Fibroblast of skin of back (primary cell): ENCODE measurements at places on chromosomes 1 and 21.

GRCh38 chr1:88168126-88168525 lies 515.9 kb upstream of the PKN2 start:
- no peak for DNase-seq

- no peak for DNase-seq
These were observed 1.9 kb upstream of the OR2T10 start for GRCh38 chr1:248599396-248599795.

DNA sequence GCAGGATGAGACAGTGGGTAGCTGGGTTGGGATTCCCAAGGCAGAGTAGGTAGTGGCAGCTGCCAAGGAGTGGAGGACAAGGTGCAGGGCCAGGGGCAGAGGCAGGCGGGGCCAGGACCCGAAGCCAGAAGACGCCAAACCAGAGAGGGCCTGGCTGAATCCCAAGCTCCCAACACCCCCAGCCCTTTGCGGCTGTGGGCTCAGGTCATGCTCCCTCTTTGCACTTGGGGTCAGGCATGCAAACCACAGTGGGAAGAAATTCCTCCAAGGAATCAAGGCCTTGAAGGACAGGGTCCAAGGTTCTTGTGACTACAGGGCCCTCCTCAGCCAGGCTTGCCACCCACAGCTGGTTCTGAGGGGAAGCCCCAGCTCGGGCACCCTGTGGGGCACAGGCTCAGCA lies 6.2 kb downstream of the C1orf210 start:
- DNase-seq = no peak

GRCh38 chr1:44044071-44044801 lies 13.0 kb upstream of the SLC6A9 start:
- no peak for DNase-seq

GRCh38 chr1:31502926-31503511 lies 73.3 kb upstream of the TINAGL1 start:
- DNase-seq = no peak

DNA sequence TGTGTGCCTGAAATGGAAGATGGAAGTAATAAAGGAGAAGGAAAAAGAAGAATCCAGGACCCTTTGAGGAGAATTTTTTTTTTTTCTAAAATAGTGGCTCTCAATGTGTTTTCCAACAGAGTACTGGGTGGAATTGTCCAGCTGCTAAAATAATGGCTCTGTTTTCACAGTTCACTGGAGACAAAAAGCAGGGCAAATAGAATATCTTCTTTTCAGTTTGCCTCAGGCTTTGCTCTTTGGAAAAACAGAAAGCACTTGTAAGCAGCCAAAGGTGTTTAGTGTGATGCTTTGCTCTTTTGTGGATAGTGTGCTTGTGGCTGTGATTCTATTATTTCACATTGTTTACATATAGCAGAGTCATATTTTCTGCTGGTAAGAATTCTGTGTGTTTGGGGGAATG lies 77.4 kb upstream of the MROH9 start:
- DNase-seq = no peak

DNA sequence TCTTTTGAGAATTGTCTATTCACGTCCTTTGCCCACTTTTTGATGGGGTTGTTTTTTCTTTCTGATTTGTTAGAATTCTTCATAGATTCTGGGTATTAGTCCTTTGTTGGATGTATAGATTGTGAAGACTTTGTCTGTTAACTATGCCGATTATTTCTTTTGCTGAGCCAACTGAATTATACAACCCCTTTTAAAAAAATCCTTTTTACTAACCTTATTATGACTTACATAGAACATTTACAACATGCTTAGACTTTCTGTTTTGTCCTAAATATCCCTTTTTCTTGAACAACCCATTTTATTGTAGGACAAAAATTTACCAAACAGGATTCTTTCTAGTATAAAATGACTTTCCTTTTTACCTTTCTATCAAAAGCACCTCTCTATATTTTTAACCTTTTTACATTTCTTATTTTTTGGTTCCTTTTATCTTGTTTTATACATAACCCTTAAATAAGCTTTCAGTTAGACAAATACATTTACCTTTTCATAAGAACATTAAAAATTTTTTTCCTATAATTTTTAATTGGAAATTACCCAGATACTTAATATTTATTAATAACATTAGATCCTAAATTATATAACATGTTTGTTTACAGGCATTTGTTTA lies 70.4 kb upstream of the TTLL7 start:
- no peak for DNase-seq

DNA sequence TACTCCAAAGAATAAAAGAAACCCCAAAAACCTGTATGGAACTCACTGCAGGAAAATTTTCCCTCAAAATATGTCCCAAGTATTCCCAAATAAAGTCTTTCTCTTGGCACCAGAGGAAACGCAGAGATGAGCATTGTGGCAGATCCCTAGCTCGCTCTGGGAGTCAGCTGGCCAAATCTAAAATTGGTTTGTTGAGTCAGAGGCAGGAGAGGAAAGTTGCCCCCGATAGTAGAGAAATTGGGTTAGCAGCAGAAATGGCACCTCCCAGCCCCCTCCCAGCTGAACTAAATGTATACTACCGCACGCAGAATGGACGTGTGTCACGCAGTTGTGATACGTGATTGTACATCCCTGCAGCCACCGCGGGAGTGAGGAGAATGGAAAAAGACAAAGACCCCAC lies 39.9 kb upstream of the TARBP1 start:
- DNase-seq = no peak

GRCh38 chr21:29677326-29677725 lies 262.5 kb downstream of the GRIK1 start:
- DNase-seq = no peak

GRCh38 chr21:35036465-35037383 lies 12.4 kb downstream of the RUNX1 start:
- DNase-seq = no peak

DNA sequence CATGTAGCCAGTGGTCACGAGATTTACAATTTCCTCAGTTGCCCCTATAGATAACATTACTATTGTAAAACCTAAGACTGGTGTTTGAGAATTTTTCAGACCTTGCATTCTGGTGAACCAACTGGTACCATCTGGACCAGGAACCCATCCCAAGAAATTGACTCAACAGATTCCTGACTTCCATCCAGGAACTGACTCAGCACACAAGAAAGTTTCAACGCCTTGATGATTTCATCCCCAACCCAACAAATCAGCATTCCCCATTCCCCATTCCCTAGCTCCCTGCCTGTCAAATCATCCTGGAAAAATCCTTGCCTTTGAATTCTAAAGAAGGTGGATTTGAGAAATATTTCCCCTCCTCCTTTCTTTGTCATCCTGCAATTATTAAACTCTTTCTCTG lies 529.8 kb upstream of the PRMT6 start:
- peak; percentile 83 for DNase-seq

DNA sequence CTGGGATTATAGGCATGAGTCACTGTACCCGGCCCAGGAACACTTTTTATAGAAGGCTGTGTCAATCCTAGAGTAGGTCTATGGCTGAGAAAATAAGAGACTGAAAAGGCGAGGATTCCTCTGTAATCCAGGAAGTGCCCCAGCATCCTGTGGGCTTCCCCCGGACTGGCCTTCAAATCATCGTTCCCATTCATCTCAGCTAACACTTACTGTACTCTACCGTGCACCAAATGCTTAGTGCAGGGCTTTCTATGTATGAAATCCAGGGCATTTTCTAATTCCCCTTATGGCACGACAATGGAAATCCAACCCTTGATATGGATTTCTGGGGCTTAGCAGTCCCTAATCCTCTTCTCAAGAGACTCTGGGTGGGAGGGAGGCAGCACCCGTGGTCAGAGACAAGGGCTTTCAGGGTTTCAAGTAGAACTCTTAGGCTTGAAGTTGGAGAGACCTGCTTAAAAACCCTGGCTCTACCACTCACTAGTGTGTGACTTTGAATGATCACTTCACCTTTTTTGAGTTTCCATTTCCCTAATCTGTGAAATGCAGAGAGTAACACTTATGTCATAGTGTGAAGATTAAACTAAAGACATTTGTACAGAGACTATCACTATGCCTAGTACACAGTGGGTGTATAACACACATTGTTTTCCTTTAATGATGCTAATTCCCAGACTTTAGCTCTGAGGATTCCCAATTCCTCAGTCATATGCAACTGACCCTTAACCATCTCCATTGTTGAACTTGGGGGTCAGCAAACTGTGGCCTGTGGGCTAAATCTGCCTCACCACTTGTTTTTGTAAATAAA lies 20.3 kb downstream of the MECR start:
- peak; percentile 15 for DNase-seq

- no peak for DNase-seq
These were observed 161.8 kb downstream of the GABPA start for GRCh38 chr21:25896501-25897056.

DNA sequence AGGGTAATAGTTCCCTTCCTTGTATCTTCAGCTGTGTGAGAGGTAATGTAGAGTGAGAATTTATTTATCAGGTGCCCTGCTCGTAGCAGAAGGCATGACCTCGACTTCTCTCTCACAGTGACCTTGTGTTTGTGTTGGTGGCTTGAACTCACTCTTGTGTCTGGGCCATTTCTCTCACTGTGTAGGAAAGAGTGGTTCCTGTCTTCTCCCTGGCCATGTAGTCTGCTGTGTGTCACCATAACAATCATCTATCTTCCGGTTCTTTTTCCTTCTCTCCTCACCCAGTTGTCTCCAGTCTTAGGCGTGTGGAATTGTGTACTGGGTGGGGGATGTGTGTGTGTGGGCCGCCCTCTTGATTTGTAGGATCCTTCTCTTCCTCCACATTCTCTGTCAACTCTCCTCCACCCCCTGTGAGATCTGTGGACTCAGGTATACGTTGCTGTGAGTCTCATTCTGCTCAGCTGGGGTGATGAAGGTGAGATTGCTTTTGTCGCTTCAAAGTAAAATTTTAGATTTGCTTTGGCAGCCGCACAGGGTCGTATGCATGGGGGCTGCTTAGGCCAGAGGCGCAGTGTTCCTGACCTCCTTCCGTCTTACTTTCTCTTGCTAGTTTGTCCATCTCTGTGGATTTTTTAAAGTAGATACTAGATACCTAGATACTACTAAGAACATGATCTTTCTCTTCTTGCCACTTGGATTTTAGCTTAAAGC lies 31.6 kb downstream of the MAPKAPK2 start:
- no peak for DNase-seq

GRCh38 chr1:21277180-21277579 lies 13.1 kb downstream of the ECE1 start:
- DNase-seq = no peak

GRCh38 chr1:167627615-167627864 lies 2.5 kb upstream of the RCSD1 start:
- no peak for DNase-seq

- no peak for DNase-seq
These were observed 7.8 kb downstream of the CASZ1 start for GRCh38 chr1:10788592-10789006.

GRCh38 chr1:147243228-147243685 lies 773 bp downstream of the CHD1L start:
- DNase-seq = peak; percentile 87

DNA sequence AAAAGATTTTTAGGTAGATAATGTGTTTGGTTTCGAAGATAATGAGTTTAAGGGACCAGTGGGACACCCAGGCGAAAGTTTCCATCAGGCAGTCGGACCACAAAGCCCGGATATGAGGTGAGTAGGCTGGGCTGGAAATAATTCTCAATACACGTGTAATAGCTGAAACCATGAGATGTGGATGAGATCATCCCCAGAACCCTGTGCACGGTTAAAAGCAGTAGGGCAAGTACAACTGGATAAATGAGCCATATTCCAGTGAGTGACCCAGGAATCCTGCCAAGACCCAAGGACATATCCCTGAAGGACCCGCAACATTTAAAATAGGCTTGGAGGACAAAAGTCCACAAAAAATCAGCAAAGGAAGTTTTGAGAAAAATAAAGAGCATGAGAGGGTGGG lies 21.5 kb upstream of the NHLH2 start:
- DNase-seq = no peak

DNA sequence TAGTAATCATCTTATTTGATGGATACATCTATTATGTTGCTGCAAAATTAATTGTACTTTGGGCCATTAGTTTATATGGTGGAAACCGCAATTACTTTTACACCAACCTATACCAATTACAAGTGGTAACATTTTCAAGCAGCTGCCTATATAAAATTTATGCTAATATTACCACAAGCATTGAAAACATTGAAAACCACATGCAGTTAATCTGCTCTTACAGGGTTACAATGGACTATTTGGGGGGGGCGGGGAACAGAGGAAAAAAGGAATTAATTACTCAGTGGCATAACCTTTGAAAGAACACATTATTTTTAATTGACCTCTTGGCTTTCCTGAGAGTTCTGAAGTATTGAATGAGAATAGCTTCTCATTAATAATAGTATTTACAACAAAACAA lies 1793.2 kb downstream of the NCAM2 start:
- DNase-seq = no peak

DNA sequence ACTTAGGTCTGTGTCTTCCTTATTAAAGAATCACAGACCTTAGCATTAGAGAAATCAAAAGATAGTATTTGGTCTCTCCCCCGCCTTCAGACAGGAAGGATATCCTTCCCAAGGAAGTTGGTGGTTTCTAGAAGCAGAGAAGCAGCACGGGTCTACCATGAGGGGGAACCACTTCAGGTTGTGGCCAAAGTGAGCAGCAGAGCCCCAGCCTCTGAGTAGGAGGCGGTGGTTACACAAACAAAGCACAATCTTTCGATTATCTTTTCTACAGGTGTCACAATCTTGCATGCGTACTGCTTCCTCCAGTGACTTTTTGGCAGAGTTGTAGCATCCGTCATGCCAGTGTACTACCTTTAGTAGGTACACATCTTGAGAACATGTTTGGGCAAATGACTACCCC lies 8.8 kb downstream of the PGLYRP4 start:
- DNase-seq = no peak

DNA sequence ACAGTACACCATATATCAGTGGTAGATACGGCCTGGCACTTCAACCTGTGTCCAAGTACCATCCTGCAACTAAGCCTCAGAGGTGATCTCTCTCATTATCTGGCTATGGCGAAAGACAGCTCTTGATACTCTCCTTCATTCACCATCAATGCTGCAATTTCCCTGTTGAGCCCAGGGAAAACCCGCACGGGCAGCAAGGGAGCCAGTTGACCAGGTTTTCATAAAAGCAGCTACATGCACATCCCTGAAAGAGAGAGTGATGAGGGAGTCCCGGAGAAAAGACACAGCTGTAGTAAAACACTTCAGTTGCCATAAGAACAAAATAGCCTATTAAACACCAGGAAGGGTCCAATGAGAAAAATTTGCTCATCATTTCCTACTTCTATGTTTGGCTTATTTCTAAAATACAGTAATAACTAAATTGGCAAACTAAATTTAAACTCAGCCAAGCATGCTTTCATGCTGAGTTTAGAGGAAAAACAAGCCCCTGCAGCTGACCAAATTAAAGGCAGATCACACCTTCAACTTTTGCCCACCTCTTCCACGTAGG lies 68.3 kb downstream of the CAPZB start:
- DNase-seq = no peak

DNA sequence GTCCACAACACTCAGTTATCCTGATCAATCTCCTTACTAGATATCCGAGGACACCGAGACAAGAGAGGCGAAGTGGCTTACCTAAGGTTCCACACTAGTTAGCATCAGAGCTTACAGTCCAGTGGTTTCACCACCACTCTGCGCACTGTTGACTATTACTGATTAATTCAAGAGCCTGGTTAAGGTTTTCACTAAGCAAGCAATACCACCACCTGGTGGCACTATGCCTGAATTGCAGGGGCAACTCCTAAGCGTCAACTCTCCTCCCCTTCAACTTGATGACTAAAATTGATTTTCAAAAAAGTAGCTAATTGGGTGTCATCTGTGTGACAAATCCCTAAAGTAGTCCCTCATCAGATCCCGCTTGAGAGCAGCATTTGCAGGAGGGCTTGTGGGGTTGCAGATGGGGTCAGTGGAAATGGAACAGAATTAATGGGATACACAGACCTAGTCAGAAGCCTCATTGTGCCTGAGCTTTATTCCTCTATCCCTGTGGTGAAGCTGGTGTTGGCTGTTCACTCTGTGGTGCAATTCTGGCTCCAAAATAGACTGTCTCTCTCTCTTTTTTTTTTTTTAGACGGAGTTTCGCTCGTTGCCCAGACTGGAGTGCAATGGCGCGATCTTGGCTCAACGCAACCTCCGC lies 9.1 kb downstream of the TTC22 start:
- DNase-seq = no peak
